Right forelimb (tissue), 1 donor: ENCODE measurements at places on chromosomes 3 and 15.
A peak's percentile ranks its signal among the peaks of the same experiment; 100 is the strongest.

GRCh38 chr3:128343287-128344051, 123.2 kb downstream of the DNAJB8 start:
- DNase-seq, result no peak

DNA sequence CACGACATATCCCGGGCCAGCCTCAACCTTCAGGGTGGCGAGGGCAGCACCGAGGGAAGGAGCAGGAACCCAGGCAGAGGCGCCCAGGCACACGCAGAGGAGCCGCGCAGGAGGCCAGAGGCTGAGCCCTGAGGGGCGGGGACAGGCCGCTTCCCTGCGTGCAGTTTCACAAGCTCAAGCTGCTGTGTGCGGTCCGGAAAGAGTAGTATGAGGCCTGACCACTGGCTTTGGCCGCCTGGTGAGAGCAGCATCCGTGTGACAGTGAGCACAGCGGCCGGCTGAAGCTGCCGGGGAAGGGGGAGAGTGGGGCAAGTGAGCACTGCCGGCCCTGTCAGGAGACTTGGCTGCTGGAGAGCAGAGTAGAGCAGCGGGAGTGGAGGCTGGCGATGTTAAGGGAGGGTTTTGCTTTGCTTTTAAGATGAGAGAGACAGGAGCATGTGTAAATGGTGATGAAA, 8.7 kb downstream of the ZDHHC19 start:
- DNase-seq, result no peak

DNA sequence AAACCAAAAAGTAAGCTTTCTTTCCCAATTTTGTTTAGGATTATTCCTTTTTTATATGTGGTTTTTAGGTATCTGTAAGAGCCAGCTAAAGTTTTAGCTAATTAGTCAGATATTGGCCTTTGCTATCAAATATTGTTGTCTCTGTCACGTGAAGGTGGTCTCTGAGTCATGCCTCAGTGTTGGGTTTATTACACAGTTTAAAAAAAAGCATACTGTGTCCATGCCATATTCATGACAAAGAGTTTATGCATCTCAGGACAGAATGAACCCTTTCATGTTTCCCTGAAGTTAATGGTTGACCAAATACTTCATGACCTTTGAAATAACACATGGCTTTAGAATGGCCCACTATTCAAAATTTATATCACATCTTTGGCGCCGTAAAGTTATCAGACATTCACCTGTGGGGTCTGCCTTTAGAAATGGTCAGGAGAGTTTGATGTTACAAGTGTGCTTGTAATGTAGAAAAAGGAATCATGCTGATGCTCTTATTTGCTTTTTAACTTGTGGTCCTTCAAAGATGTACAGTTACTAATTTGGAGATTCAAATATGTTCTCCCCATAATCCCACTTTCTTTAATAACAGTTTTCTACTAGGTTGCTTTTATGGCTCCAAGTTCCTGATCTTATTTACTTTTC, 101.5 kb downstream of the MYRIP start:
- DNase-seq, result no peak

DNA sequence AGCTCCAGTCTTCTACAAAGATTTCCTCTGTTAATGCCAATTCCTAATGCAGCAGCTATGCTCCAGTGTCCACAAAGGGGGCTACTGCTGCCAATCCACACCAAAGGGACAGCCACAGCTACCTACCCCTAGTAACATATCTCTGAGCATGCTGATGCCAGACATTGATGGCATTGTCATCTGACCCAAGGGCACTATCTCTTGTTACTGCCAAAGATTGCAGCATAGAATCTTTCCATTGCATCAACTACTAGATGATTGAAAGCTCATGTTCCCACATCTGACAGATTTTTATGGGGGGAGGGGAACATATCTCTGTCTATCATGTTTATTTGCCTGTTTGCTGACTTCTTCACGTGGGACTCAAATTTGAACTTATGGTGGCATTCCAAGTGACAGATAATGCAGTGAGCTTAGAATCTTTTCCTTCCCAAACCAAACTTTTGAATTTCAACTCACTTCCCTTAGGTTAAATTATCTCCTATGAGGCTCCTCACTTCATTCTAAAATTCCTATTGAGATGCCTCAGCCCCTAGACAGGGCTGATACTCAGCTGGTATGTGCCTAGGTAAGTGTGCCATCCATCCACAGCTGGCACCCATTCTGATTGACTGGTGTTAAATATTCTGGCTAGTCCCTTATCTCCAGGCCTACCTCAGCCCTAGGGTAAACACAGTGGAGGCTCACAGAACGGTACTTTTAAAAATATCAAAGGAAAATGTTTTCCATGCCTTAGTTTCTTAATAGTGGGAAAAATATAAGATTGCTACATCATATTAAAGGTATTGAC, 100.3 kb downstream of the STRIT1 start:
- no peak for DNase-seq

DNA sequence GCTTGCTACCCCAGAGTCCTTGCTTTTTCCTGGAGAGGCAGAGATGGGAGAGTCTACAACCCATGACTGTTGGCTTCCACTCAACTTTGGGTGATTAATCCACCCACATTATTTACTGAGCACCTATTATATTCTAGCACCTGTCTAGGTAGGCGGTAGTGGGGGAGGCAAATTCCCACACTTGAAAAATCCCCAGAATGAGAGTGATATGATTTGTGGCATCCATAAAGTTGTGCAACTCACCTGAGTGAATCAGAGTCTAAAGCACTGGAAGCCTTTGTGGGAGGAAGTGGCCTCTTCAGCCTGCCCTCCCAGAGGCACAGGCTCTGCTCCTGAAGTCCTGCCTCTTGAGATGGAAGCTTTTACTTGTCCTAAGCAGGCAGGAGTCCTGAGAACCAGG, 40.4 kb upstream of the CTNNB1 start:
- no peak for DNase-seq

DNA sequence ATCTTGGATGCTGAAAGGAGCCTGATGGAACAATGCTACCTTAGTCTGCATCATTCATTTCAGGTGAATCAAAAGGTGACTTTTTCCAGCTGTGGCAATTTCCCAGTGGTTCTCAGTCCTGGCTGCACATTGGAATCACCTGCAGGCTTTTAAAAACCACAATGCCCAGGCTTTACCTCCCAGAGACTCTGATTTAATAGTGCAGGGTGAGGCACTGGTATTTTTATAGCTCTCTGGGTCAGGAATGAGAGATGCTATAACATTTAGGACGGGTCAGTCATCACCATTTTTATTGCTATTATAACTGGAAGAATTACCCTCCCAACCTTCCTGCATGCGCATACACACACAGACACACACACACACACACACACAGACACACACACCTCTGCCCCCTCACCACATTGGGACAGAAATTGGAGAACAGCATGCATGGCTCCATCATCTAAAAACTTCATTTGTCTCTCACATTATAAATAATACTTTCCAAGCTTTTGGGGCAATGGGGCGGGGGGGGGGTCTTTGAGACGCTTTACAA, 41.1 kb downstream of the LARP6 start:
- no peak for DNase-seq

GRCh38 chr3:79018671-79019136, 749.1 kb downstream of the ROBO1 start:
- peak; percentile 83 for DNase-seq

- DNase-seq, result no peak
Observed at GRCh38 chr15:60781211-60781713, 302.3 kb upstream of the ICE2 start.

GRCh38 chr3:192706272-192706671, 21.1 kb downstream of the FGF12 start:
- no peak for DNase-seq

DNA sequence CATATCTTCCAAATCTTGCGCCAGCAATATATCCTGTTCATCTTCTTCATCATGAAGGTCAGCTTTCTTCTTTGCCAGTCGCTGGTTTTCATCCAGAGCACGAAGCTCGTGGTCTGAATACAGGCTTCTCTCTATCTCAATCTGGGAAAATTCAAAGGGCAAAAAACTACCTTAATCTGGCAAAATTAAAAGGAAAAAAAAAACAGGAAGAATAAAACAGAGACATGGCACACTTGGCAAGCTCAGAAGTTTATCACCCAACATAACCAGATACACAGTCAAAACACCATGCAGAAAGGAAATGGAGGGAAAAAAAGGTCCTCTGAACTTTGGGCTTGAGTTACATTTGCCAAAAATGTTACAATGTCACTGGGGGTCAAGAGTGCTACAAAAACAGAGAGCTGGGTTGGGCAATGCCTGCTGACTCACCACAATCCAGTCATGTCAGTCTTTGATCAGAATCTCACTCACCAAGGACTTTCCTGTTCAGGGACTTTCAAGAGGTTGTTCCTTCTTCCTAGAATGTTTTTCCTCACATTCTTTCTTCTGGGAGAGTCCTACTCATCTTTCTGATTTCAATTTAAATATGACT, 1.5 kb downstream of the MRPL46 start:
- DNase-seq, result no peak

- no peak for DNase-seq
Observed at GRCh38 chr3:126056681-126057500, 27.0 kb downstream of the SLC41A3 start.

GRCh38 chr3:172613845-172614244, 90.6 kb upstream of the TNFSF10 start:
- no peak for DNase-seq

DNA sequence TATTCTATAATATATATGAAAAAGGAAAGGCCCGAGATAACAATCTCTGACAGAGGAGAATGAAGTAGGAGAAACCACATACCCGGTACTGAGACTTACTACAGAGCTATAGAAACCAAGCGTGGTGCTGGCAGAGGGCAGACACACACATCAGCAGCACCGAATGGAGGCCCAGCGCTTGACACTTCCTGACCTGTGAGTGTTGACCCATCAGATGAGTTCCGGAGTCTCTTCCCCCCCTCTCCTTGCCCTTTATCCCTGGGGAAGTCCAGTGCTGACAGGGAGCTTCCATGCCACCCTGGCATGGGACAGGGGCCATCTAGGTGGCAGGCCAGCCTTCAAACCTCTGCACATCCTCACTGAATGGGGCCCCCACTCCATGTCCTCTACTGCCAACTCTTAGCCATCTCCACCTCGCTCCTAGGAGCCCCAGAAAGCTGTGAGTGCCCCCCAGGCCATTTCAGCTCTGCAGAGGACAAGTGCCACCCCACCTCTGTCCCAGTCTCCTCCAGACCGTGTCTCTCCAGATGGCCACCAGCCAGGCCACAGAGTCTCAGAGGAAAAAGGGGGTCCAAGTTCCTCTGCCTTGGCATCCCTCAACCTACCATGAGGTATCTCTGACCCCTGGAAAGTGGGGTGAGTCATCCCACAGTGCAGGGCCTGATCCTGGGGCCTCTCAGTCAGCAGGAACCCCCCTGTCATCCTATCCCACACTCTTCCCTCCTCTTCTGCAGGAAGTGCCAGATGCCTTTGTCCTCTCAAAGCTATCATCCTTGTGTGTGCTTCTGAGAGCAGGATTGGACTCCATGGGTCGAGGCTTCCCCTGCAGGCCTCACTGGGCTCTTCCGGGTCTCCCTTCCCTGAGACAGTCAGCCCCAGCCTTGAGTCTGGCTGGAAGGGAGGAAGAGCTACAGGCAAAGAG, 116.5 kb upstream of the ALDH1A3 start:
- DNase-seq, result no peak

GRCh38 chr3:171770689-171771620, 39.3 kb downstream of the PLD1 start:
- peak; percentile 69 for DNase-seq

- no peak for DNase-seq
Observed at GRCh38 chr3:14640157-14640562, 11.4 kb upstream of the CCDC174 start.

DNA sequence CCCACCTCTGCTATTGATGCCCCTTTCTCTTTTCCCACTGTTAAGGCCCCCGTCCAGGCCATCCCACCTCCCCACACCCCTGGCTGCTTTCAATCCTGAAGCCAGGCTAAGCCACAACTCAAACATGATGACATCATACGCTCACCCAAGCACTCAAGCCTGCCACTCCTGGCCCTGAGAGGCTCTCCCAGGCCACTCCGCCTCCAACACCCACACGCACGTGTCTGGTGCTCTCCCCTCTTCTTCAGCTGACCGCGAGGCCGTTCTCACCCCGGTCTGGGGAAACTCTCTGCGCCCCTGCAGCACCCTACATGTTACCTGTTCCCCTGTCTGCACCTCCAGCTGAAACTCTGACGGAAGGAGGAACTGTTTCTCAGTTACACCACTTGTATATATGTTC, 6.2 kb downstream of the ZXDC start:
- DNase-seq, result no peak

GRCh38 chr3:32077260-32078084, 28.9 kb upstream of the GPD1L start:
- DNase-seq, result no peak

GRCh38 chr15:66232267-66232625, 21.3 kb downstream of the MEGF11 start:
- no peak for DNase-seq

GRCh38 chr3:31364711-31365110, 168.0 kb upstream of the STT3B start:
- DNase-seq, result no peak

DNA sequence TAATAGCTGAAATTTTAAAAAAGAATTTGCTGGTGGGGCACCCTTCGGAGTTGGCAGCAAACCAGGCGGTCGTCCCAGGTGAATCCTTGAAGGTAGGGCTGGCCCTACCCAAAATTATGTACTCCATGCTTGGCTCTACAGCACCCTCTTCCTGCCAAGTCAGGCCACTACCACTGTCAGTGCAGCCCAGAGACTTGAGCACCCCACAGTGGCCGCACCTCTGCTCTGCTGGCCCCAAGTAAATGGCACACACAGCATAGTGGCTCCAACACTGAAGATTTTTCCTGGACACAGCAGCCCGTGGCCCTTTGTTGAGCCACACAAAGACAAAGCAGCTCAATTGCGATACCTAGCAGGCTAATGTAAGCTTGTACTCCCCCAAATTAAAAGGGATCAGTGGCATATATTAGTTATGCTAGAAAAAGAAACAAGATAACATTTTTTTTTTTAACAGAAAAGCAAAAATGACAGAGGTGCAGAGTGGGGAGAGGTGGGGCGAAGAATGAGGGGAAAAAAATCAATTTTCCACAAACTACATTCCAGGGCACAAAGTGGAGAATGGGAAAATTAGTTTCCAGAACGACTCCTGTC, 250.5 kb downstream of the UACA start:
- no peak for DNase-seq

DNA sequence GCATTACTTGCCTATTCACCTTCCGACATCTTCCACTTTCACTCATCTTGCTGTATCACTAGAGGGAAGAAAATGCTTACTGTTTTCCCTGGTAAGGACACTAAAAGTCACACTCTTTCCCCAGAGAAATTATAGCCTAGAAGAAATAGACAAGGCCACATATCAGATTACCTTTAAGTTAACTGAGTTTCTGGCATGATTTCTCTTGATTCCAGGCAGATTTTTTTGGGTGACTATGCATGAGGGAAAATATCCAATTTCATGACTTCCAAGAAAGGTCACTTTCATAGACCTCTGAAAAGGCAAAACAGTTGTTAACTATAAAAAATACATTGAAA, 30.3 kb downstream of the TCF12 start:
- no peak for DNase-seq

DNA sequence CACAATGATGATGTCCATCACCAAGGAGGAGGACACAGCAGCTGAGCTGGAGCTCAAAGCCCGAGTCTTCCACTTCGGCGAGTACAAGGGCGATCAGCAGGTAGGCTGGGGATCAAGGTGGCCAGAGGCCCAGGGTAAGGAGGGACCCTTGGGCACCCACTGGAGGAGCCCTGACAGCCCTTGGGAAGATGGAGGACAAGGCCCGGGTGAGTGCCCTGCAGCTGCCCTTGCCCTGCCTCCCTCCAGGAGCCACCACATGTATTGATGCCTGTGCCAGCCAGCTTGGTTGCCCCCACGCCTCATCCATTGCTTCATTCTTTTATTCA, 38.4 kb downstream of the CFAP100 start:
- DNase-seq, result no peak
